ENCODE measurements at places on chromosomes 1 and 21.

DNA sequence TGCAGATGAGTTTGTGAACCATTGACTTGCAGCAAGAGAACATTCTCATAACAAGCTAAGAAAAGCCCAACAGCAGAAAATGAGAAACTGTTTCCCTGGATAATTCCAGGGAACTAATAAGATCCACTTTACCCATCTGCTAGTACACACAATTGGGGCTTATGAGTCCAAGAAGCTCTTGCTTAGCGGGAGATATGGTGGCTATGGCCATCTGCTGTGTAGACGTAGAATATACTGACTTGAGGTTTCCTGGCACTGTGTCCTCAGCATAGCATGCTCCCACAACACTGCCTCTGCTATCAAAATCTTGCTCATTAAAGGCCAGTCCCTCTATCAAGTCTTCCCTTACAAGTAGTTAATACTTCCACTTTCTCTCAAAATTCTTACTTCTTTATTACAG lies 6.8 kb upstream of the RXRG start:
- DNase-seq: no peak

DNA sequence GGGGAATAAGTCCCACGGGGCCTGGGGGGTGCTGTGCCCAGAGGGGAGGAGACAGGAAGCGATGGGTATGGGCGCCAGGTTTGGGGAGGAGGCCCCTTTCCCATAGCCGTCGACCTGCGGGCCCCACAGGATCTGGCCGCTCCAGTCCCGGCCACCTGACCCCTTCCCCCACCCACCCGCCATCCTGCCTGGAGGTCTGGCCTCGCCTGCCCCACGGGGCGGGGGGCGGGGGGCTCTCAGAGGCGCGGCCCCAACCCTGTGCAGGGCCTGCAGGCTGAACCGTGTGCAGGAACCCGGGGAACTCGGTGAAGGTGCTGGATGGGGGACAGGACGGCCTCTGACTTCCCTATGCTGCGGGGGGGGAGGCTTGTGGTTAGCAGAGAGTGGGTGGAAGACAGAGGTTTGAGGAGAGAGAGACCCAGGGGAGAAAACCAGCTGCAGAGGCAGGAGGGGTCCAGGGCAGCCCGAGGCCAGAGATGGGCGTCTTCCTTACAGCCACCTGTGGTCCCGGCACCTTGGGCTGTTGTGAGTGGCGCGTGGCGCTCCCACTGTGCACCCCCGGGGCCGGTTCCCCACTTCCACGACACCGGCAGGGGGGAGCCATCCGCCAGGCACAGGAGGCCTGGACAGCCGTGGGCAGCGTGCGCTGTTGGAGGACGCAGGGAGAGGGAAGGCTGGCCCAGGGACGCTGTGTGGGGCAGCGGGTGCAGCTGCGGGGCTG lies 2.5 kb upstream of the TNFRSF18 start:
- DNase-seq: no peak

GRCh38 chr1:160664573-160665051 lies 17.8 kb upstream of the SLAMF1 start:
- DNase-seq: no peak

DNA sequence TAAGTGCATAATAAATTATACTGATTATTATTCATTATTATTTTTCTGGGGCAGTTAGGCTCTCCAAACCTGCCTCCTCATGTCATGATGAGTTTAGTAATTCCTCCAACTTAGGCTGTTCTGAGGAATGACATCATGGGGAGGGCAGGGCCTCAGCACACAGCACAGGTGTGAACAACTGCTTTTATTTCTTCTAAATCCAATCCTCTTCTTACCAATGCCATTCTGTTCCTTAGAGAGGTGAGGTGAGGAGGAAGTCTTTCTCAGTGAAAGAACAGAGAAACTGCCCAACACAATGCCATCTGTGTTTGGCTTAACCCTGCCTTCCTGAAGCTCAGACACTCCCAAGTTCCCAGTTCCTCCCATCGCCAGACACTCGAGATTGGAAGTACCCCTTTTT lies 45.4 kb upstream of the WASF2 start:
- no peak for DNase-seq

DNA sequence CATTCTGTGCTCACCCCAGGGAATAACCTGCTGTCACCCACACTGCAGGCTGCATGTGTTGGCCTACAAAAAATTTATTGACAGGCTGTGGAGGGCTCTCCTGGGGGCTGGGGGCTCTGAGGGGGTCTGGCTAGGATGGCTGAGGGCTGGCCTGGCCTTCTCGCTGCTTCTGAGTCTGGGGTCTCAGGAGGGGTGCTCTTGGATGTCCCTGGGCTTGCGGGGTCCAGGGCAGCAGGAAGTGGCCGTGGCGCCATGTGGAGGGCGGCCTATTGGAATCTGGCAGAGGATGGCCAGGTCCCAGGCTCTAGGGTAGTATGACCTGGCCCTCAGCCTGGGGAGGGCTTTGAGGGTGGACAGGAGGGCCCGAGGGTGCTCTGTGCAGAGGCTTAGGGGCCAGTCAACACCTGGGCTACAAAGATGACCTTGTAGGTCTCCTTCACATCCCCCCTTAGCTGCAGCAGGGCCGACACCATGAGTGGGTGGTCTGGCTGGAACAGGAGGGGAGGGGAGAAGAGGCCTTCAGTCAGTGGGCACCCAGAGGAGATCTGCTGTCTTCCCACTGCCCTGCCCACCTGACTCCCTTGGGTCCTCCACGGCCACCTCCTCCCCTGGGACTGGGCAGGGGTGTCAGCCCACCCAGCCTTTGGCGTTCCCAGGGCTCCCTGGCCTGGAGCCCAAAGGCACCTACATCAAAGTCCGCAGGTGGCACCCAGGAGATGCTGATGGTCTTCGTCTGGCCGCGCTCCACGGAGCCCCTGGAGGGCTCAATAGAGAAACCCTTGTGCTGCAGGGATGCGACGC lies 3.0 kb upstream of the TMEM52 start:
- DNase-seq: no peak

GRCh38 chr1:214588963-214589597 lies 13.9 kb upstream of the CENPF start:
- no peak for DNase-seq

GRCh38 chr1:172630056-172630818 lies 28.7 kb upstream of the FASLG start:
- DNase-seq: no peak

DNA sequence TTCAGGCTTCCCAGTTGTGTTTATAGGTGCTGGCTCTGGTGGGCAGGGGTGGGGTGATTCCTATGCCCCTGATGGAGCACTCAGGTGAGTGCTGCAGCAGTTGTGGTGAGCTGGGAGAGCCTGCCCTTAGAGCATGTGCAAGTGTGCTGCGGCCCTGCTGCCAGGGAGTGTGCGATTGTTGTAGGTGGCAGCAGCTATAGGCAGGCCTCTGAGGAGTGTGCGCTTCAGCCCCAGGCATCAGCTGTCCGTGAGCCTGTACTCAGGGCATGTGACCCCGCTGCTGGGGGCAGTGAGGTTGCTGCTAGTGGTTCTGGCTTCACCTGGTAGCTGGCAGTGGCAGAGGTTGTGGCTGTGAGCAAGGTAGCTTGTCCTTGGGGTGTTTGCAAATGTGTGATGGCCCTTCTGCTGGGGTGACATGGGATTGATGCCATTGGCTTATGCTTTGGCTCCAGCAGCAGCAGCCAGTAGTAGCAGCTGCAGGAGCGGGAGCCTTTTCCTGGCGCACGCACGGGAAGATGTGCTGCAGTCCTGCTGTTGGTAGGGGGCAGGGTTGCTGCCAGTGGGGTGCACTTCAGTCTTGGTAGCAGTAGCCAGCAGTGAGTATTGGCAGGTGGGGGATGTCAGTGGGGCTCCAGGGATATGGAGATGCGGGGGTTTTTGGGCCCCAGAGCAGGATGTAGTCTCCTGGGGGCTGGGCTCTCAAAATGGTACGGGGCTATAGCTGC lies 37.7 kb downstream of the SYCP1 start:
- DNase-seq: no peak

DNA sequence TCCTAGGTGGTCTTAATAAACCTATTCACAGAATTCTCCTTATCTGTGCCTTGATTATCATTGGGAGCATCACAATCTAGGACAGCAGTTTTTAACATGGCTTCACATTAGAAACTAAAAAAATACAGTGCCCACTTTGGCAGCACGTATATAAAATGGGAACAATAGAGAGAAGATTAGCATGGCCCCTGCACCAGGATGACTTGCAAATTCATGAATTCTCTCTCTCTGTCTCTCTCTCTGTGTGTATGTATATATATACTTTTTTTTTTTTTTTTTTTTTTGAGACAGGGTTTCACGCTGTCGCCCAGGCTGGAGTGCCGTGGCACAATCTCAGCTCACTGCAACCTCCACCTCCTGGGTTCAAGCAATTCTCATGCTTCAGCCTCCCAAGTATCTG lies 6.2 kb upstream of the PPP1R8 start:
- no peak for DNase-seq

DNA sequence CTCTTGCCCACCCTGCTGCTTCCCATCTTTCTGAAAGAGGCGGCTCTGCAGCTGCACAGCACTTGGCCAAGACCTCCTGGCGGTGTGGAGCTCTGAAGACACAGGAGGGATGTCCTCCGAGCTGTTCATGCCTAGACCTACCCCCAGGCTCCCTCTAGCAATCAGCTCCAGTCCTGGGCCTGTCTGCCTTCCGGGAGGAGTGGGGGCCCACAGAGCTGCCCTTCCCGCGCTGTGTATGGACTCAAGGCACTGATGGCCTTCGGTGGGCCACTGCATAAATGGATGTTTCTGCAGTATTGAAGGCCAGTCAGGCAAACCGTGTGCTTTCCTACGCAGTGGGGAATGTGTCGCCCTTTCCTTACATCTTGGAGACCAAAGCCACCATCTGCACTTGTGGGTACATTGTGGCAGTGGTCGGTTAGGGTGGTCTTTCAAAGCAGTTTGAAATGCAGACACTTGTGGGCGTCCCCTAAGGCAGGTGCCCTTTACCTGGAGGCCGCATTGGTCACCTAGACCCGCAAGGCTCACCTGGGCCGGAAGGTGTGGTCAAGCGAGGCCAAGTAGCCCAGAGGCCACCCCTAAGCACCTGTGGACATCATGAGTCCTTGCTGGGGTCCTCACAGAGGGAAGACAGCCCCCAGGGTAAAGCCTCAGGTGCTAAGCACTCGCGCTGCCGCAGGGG lies 912 bp upstream of the PKNOX1 start:
- no peak for DNase-seq

DNA sequence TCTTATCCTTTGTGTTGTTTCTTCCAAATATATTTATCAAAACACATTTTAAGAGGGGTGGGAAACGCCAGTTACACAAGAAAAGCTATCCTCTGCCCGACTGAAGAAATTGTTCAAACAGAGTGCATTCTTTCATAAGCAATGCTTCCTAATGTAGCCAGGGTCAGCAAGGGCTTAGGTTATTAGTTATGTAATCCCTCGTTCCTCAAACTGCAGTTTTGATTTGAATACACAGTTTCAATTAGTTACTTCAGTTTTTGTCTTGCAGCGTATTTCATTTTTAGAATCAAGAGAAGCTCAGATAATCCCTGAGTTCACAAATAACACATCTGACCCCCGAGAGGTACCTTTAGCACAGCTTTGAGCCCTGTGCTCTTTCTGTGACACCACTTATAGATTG lies 141.7 kb upstream of the NRIP1 start:
- DNase-seq: no peak

DNA sequence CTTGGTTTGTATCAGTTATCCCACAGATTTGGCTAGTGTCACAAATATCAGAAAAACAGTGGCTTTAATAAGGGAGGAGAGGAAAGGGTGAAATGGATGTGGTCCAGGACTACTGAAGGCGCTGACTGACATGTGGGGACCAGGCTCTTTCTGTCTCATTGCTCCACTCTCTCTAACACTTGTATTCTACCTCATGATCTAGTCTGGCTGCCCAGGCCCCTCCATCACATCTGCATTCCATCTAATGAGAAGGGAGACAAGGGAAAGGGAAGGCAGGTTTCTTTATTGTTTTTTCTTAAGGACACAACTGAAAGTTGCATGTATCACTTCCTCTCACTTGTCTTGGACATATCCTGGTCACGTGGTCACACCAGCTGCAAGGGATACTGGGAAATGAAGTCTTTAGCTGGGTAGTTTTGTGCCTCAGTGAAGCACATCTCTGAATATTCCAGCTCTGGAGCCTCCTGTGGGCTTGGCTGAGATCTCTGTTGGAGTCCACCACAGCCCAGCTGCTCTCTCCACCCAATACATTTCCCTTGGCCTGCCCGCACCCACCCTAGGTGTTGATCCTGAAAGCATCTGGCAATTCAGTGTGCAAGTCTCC lies 42.0 kb upstream of the PADI2 start:
- no peak for DNase-seq

DNA sequence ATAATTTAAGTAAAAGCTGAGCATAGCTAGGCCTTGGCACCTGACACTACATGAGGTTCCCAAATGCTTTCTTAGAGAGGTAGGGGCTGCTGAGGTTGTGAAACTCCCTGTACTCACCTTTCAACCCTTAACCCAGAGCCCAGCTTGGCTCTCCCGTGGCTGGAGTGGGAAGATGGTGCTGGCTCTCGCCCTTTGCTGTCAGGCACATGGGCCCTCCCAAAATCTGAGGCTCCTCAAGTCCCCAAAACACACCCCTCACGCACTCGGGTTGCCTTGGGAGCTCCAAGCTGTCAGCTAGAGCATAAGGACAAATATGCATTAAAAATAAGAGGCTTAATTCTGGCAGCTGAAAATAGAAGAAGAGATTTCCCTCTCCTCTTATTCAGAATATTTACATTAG lies 46.7 kb upstream of the PLPPR4 start:
- DNase-seq: no peak

GRCh38 chr1:112337028-112337531 lies 58.9 kb upstream of the CTTNBP2NL start:
- no peak for DNase-seq

DNA sequence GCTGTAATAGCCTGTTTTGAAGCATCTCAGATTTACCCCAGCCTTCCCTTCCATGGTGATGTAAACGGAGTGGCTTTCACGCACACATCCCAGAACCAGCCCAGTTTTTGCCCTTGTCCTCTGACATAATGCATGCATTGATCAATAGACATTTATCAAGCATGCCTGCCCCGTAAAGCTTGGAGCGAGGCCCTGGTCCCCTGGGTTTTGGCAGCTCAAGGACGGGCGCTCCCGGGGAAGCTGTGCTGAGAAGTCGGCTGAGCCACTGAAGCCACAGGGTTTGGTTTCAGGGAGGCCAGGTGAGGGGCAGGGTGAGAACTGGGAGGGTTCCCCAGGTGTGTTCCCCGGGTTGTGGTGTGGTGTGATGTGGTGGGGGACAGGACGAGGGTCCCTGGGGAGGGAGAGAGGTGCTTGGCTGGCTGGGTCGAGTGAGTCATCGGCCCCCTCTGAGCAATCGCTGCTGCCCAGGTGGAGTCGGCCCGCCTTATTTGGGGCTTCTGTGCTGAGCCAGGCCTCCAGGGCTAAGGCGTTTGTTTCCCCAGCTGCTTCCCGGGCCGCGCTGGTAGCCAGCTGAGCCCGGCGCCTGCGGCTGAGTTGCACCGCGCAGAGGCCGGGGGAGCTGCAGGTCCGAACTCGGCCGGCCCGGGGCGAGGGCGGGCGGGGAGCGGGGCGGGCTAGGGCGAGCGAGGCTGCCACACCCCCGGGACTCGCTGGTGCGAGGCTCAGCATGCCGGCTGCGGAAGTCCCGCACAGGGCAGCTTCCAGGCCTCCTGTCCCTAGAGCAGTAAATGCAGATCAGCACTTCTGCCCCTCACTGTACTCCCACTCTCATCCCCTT lies 23.6 kb downstream of the ATP2B4 start:
- no peak for DNase-seq

Data from NCI-H2081 treated with DMSO at 0.1 percent for 48 hours (cell line).